DMS79 treated with DMSO at 0.1 percent for 48 hours (cell line): ENCODE measurements at places on chromosomes 6 and 20.

GRCh38 chr6:107491138-107491609 is 1.3 kb downstream of the SOBP start:
- peak; percentile 36 for DNase-seq

GRCh38 chr6:144140867-144141266 is 9.4 kb upstream of the STX11 start:
- DNase-seq, result no peak

DNA sequence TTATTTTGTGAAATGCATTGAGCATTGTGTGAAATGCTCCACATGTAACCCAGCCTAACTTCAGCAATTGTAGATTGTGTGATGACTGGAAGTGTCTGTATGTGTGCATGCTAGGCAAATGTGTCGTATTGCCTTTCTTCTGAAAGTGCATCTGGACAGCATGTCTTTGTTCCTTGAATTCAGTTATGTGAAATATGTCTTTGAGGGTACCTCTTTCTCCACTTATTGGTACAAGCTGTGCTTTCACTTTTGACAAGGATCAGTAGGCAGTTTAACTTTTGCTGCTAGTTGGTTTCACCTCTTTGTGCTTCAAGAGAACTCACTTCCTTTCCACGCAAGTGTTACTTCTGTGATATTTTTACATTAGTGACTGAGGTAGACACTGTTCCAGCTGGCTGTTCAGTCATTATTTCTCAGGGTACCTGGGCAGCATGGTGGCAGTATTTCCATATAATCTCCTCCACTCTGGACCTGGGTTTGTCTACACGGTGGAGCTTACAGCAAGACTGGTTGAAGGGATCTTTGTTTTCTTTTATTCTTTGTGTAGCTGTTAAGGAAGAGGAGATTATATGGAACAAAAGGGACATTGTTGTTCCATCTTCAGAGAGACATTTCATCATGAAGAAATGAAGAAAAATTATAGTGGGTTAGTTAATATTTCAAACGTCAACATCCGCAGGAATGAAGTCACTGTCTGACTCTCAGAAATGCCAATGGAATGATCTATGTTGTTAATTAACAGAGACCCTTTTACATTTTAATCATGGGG is 175.4 kb downstream of the UTRN start:
- no peak for DNase-seq

DNA sequence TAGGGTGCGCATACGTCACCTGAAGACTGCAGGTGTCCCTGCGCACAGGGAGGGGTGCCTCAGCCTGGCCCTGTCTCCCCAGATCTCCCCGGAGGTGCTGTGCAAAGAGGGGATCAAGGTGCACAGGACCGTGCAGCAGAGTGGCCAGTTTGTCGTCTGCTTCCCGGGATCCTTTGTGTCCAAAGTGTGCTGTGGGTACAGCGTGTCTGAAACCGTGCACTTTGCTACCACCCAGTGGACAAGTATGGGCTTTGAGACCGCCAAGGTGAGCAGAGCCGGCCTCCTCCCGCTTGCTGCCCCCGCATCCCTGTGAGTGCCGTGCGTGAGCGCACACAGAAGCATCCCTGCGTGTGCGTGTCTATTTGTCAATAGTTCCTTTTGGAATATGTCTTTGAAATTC is 150.7 kb downstream of the DTNBP1 start:
- DNase-seq, result peak; percentile 9

GRCh38 chr6:111602481-111603011 is 3.1 kb downstream of the TRAF3IP2 start:
- DNase-seq, result no peak

GRCh38 chr20:17680836-17681725 is 961 bp downstream of the RRBP1 start:
- peak; percentile 23 for DNase-seq

DNA sequence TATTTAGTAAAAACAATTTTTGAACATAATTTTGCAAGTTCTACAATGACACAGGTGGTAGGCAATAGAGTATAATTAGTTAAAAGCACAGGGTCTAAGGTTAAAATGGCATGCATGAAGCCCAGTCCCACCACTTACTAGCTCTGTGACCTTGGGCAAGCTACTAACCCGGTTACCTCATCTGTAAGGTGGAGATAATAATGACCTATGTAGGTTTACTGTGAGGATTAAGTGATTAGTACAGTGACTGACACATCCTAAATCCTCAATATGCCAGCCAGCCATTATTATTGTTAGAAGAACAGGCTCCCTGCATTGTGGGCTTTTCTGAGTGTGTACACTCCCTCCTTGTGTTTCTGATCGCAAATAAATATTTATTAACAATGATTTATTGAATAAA is 26.2 kb downstream of the ATXN1 start:
- DNase-seq, result no peak

- DNase-seq, result no peak
Measured at GRCh38 chr6:44655412-44656342, 268.2 kb downstream of the CDC5L start.

- no peak for DNase-seq
Measured at GRCh38 chr6:150641398-150642139, 41.9 kb downstream of the PLEKHG1 start.

DNA sequence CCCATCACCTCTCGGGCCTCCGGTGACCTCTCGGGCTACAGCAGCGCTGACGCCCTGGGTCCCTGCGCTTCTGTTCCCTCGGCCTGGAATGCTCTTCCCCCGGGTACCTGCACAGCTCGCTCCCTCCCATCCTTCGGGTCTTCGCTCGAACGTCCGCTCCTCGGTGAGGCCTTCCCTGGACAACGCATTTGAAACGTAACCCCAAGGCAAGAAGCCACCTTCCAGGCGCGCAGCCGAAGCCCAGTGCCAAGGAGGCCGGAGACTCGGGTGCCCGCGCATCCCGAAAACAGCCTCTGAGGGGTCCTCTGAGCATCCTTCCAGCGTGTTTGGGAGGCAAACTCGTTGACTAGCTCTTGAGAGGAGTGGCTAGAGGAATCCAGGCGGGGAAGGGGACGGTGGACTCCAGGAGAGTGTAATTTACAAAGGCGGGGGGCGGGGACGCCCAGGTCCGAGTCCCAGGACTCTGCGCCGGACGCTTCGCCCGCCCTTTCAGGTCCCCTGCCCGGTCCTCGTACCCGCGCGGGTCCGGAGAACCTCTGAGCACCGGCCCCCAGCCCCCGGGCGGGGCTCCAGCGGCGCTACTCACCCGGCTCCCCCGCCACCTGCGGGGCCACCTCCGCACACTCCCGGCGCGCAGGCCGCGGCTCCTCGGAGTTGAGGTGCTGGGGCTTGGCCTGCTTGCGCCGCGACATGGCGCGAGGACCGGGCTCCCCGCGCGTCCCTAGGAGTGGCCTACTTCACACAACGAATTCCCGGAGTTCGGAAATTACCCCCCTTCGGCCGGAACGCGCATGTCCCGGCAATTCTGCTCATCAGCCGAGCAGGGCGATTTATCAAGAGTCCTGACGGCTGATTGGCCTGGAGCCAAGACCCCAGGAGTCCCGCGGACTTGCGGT is 86.8 kb downstream of the ZFP64 start:
- peak; percentile 4 for DNase-seq

DNA sequence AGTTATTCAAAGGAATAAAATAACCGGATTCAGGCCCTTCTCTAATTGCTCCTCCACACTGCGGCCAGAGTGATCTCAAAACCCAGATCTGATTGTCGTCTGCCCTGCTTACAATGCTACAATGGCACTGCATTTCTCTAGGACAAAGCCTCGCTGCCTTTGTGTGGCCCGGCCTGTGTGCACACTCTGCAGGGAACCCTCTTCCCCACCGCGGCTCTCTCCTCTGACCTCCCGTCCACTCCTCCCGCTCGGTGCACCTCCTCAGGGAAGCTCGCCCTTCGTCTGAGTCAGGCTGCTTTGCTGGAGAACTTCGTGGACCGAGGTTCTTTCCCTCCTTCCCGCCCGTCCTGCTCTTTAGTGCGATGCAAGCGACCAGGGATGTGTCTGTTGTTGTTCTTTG is 101.6 kb upstream of the SNX9 start:
- DNase-seq, result no peak

GRCh38 chr6:111843347-111844147 is 29.7 kb downstream of the FYN start:
- DNase-seq, result no peak
